MM.1S (cell line): ENCODE measurements at places on chromosomes 6 and 20.

DNA sequence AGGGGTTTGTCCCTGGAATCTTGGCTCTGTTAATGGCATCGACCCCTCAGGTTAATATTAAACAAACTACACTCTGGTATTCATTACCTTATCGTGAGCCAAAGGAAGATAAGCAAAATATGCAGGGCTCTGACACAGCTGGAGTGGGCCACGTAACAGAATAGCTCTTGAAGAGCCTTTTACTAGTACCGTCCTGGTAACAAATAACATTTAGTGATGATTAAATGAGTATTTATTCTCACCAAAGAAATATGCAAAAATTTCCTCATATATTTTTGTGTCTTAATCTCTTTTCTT is 20.1 kb upstream of the UTRN start:
- H3K4me3 ChIP-seq: no peak overlapping the region
- no peaks in the 10 kb centered on the region for H3K36me3 ChIP-seq
- no peak for DNase-seq
- H3K27ac ChIP-seq: no peak overlapping the region
- H3K27me3 ChIP-seq: no peaks in the 10 kb centered on the region
- H3K4me1 ChIP-seq: no peaks in the 10 kb centered on the region

DNA sequence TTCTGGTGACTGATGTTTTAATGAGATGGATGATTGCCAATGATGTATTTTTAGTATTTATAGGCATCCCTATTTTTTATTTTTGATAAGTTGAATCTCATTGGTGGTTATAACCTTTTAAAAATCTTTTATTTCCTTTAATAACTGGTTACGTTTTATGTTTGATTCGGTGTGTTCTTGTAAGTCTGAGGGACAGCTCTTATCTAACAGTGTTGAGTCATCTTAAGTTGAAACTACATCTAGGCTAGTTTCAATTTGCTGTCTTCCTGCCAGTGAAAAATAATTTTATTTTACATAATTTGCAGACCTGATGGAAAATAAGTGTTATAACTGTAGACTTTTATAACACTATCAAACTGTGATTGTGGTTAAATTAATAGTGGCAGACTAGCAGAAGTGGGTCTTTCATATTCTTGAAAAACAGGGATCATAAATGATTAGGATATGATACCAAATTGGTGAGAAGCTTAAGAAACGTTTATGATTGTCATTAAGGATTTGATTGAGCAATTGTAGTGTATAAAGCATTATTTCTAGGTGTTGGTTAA is 4.6 kb downstream of the AFDN start:
- H3K27ac ChIP-seq: no peak overlapping the region
- no peak for DNase-seq
- H3K4me3 ChIP-seq: no peak overlapping the region
- H3K27me3 ChIP-seq: no peaks in the 10 kb centered on the region

- no peaks in the 10 kb centered on the region for H3K4me1 ChIP-seq
- DNase-seq: no peak
- H3K36me3 ChIP-seq: no peaks in the 10 kb centered on the region
- H3K4me3 ChIP-seq: no peak overlapping the region
- no peaks in the 10 kb centered on the region for H3K27me3 ChIP-seq
- no peak overlapping the region for H3K27ac ChIP-seq
These were observed 393.3 kb downstream of the C6orf118 start for GRCh38 chr6:164916087-164916486.

DNA sequence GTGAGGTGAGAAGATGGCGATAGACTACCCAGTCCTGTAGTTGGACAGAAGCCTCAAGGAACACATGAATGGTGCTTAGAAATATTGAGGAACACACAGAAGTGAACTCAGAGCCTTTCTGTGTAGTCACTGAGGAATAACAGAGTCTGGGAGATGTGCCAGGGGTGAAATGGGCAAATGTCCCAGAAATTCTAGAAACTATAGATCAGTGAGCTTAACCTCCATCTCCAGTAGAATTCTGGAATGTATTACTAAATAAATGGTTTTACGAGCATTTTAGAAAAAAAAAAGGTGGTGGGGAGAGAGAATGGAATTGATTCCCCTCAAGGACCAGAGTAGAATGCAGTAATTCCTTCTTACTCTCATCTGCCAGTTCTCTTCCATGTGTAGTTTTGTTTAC is 380.0 kb downstream of the LMBRD1 start:
- H3K27me3 ChIP-seq: no peaks in the 10 kb centered on the region
- no peaks in the 10 kb centered on the region for H3K36me3 ChIP-seq
- no peak overlapping the region for H3K4me3 ChIP-seq

- DNase-seq: no peak
- H3K27me3 ChIP-seq: no peaks in the 10 kb centered on the region
- H3K4me1 ChIP-seq: no peaks in the 10 kb centered on the region
- H3K27ac ChIP-seq: no peak overlapping the region
- no peaks in the 10 kb centered on the region for H3K36me3 ChIP-seq
These were observed 145.5 kb upstream of the STMND1 start for GRCh38 chr6:16956361-16956760.

DNA sequence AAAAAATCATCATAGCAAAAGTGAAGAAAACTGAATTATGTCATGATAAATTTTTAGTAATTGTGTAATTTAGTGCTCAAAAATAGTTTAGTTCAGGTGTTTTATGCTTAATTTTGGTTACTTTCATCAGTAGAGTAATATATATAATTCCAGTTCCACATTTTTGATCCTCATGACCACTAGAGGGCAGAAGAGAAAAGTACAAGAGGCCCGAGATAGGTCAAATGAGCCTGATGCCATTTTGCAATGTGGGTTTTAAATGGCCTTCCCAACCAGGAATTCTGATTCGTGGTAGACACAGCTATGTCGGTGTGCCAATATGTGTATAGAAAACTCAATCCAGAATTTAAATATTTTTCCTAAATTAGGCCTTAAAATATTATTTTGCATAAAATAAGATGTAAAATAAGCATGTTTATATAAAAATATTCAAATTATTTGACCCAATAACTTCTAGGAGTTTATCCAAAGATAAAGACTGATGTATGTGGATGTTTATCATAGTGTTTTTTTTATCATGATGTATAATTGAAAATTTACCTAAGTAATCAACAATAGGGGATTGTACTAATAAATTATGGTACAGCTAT is 159.7 kb upstream of the RPS6KA2 start:
- DNase-seq: peak; percentile 48
- no peak overlapping the region for H3K27ac ChIP-seq
- H3K36me3 ChIP-seq: no peaks in the 10 kb centered on the region
- no peaks in the 10 kb centered on the region for H3K4me1 ChIP-seq

- H3K27ac ChIP-seq: no peak overlapping the region
- DNase-seq: no peak
- no peaks in the 10 kb centered on the region for H3K4me1 ChIP-seq
- H3K27me3 ChIP-seq: no peaks in the 10 kb centered on the region
- H3K36me3 ChIP-seq: no peaks in the 10 kb centered on the region
- no peak overlapping the region for H3K4me3 ChIP-seq
These were observed 422.7 kb downstream of the NKAIN2 start for GRCh38 chr6:124226396-124226795.

DNA sequence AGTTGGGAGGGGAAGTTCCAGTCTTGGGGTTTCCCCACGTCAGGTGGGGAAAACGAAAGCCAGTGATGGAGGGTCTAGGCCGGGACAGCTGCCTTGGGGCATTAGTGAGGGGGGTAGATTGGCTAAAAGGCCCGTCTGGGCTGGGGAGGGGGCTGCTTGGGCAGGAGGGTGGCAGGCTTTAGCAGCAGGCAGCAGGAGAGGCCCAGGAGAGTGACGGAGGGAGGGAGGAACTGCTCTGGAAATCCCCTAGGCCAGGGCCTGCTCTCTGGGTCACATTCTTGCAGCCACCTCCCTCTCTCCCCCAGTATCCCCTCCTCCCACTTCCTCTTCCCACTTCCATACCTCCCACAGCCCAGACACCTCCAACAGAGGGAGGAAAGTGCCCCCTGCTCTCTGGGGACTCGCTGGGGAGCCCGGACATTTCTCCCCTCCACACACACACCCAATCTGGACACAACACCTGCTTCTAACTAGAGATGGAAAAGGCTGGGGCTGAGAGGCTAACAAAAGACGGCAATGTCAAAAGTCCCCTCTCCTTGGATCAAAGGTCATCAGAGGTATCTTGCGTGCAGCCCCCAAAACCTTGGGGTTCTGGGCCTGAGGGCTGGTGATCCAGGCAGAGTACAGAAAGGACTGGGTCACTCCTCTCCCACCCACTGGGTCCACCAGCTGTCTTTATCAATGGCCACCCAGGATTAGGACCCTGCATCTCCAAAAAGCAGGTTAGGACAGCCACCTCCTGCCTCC is 1.8 kb downstream of the NFKBIE start:
- H3K36me3 ChIP-seq: no peaks in the 10 kb centered on the region; the same call in 1 of the 2 replicates
- peak overlapping the region; percentile 95 for H3K4me3 ChIP-seq
- H3K27ac ChIP-seq: peak overlapping the region; percentile 91

- no peak for DNase-seq
- no peaks in the 10 kb centered on the region for H3K36me3 ChIP-seq
- no peaks in the 10 kb centered on the region for H3K27me3 ChIP-seq
These were observed 117.3 kb downstream of the QRSL1 start for GRCh38 chr6:106746652-106747051.

GRCh38 chr20:39830903-39831302 is 858.1 kb downstream of the MAFB start:
- no peak for DNase-seq
- no peak overlapping the region for H3K4me3 ChIP-seq
- H3K27me3 ChIP-seq: no peaks in the 10 kb centered on the region

- DNase-seq: no peak
- H3K27ac ChIP-seq: no peak overlapping the region
- H3K36me3 ChIP-seq: no peaks in the 10 kb centered on the region
- peaks cover 33% of the 10 kb centered on the region for H3K4me1 ChIP-seq
- no peaks in the 10 kb centered on the region for H3K27me3 ChIP-seq
These were observed 135.0 kb upstream of the TNFAIP3 start for GRCh38 chr6:137731960-137732616.

GRCh38 chr20:328975-329695 is 3.8 kb downstream of the SOX12 start:
- DNase-seq: no peak
- no peaks in the 10 kb centered on the region for H3K36me3 ChIP-seq
- H3K4me1 ChIP-seq: no peaks in the 10 kb centered on the region; the same call in 1 of the 2 replicates
- H3K27ac ChIP-seq: no peak overlapping the region
- no peaks in the 10 kb centered on the region for H3K27me3 ChIP-seq

DNA sequence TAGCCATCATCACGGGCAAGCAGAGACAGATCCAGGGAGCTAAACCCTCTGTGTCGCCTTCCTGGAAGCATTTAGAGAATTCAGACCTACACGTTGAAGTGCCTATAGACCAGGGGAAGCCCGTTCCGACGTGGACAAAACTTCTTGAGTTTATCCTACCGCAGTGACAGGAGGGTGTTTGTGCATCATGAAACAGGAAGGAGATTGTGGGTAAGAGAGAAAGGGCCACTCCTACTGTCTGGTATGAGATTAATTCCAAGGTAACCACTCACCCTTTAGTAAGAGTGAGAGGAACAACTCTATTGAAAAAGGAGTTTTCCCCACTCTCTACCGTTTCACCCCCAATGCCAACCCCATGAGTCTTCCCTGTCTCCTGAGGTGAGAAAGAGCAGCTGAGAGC is 133.7 kb downstream of the TFAP2C start:
- no peak overlapping the region for H3K27ac ChIP-seq
- H3K27me3 ChIP-seq: 0 out of 2 replicates have a peak, but pooled peaks cover 7% of the 10 kb centered on the region
- H3K4me3 ChIP-seq: no peak overlapping the region

- no peaks in the 10 kb centered on the region for H3K36me3 ChIP-seq
- H3K27ac ChIP-seq: no peak overlapping the region
- no peaks in the 10 kb centered on the region for H3K27me3 ChIP-seq
- no peak for DNase-seq
These were observed 173.8 kb downstream of the ZNF217 start for GRCh38 chr20:53419693-53420460.

- H3K27ac ChIP-seq: no peak overlapping the region
- no peaks in the 10 kb centered on the region for H3K27me3 ChIP-seq
- H3K4me3 ChIP-seq: no peak overlapping the region
- no peak for DNase-seq
- peaks cover 13% of the 10 kb centered on the region for H3K4me1 ChIP-seq
These were observed 36.2 kb upstream of the THEMIS start for GRCh38 chr6:127937102-127937501.

- no peaks in the 10 kb centered on the region for H3K4me1 ChIP-seq
- H3K27ac ChIP-seq: no peak overlapping the region
- no peaks in the 10 kb centered on the region for H3K36me3 ChIP-seq
- no peak for DNase-seq
- H3K4me3 ChIP-seq: no peak overlapping the region
These were observed 111.1 kb upstream of the SASH1 start for GRCh38 chr6:148231572-148231971.

- no peaks in the 10 kb centered on the region for H3K27me3 ChIP-seq
- DNase-seq: no peak
- no peaks in the 10 kb centered on the region for H3K36me3 ChIP-seq
- H3K27ac ChIP-seq: no peak overlapping the region
These were observed 11.3 kb downstream of the NOX3 start for GRCh38 chr6:155444120-155444917.

- H3K4me1 ChIP-seq: no peaks in the 10 kb centered on the region
- no peak overlapping the region for H3K4me3 ChIP-seq
- H3K36me3 ChIP-seq: no peaks in the 10 kb centered on the region
- DNase-seq: no peak
- no peaks in the 10 kb centered on the region for H3K27me3 ChIP-seq
These were observed 84.0 kb downstream of the LRRC1 start for GRCh38 chr6:53878808-53879207.

DNA sequence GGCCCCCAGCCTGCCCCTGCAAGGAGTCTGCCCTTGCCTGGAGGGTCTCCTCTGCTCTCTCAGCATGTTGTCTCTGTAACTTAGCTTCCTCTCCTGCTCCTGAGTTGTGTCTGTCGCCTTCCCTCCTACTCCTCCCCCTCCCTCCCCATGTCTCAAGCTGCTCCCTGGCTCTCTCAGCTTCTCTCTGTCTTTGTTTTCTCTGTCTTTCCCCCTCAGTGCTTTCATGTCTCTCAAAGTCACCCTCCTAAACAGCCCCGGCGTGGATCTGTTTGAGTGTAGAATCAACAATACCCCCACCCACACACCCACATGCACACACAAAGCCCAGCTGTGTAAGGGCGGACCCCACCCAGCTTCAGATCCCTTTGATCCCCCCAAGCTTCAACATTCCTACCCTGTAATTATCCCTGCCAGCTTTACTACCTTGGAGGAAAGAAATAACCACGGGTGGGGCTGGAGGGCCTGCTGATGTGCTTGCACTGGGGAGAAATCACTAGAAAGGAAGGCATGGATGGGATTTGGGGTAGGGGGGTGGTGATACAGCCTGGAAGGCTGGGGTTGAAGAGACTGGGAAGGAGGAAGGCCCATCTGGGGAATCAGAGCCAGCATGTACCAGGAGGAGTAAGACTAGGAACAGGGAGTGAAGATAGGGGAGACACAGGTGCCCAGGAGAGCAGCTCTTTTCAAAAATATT is 1.0 kb upstream of the LY6G6D start:
- H3K4me3 ChIP-seq: no peak overlapping the region
- H3K27ac ChIP-seq: no peak overlapping the region
- no peaks in the 10 kb centered on the region for H3K36me3 ChIP-seq
- 0 out of 2 replicates have a peak, but pooled peaks cover 5% of the 10 kb centered on the region for H3K4me1 ChIP-seq
- no peaks in the 10 kb centered on the region for H3K27me3 ChIP-seq

GRCh38 chr20:47459344-47460073 is 42.2 kb upstream of the NCOA3 start:
- no peak overlapping the region for H3K4me3 ChIP-seq
- no peaks in the 10 kb centered on the region for H3K4me1 ChIP-seq
- H3K36me3 ChIP-seq: no peaks in the 10 kb centered on the region

GRCh38 chr6:111727041-111727440 is 121.4 kb upstream of the TRAF3IP2 start:
- DNase-seq: no peak
- H3K27me3 ChIP-seq: no peaks in the 10 kb centered on the region
- H3K36me3 ChIP-seq: no peaks in the 10 kb centered on the region
- no peak overlapping the region for H3K4me3 ChIP-seq

GRCh38 chr20:64065974-64066343 is 3.0 kb downstream of the TCEA2 start:
- H3K27ac ChIP-seq: peak overlapping the region; percentile 84; the same call in 1 of the 2 replicates
- DNase-seq: peak; percentile 95
- peaks cover 38% of the 10 kb centered on the region for H3K4me1 ChIP-seq
